ENCODE measurements at places on chromosomes 12 and 14.
A peak's percentile ranks its signal among the peaks of the same experiment; 100 is the strongest.

GRCh38 chr14:93906341-93907329, 20.5 kb upstream of the FAM181A start:
- DNase-seq, result peak; percentile 60

GRCh38 chr12:29731591-29731990, 52.2 kb downstream of the TMTC1 start:
- DNase-seq, result no peak

DNA sequence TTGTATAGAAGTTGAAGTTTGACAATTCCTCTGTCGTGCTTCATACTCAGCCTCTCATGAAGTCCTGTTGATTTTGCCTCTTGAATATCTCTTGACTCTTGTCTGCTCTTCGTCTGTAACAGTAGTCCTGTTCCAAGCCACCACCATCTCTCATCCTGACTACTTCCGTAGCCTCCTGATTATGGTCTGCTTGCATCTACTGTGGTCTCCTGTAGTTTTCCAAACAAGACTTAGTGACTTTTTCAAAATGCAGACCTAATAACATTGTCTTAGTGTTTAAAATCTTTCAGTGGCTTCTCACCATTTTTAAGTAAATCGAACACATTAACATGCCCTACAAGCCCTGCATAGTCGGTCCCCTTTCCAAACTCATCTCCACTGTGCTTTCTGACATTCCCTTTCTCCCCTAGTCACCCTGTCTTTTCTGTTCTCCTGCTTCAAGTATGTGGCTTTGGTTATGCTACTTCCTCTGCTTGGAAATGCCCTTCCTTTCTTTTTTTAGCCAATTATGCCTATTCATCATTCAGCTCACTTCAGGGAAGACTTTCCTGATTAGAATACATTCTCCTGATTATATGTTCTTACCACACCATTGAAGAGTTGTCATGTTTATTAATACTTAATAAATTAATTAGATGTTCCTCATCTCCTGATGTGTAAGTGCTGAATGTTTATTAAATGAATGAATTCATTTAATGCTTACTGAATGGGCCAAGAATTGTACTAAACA, 2.0 kb downstream of the SCYL2 start:
- no peak for DNase-seq

GRCh38 chr12:44285321-44285960, 449.6 kb downstream of the TMEM117 start:
- DNase-seq, result no peak

DNA sequence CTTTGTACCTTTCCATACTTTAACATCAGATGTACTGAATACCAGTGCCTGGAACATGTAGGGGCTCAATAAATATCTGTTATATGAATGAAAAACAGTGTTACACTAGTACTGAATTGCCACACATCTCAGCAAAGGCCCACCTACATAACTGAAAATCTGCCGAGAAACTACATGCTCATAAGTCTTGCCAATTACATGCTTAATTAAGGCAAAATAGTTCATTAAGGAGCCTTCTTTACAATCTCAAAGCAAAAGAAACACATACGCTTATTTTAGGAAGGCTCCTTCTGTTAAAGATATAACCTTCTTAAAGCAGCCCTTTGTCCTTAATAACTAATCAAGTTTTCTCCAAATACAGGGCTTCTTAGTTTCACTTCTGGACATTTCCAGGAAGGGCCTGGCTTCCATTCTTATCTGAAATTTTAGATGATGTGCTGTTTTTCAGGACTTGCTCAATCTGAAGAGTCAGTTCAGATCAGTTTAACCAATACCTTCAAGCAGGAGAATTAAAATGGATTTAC, 11.5 kb downstream of the LIMA1 start:
- peak; percentile 36 for DNase-seq

DNA sequence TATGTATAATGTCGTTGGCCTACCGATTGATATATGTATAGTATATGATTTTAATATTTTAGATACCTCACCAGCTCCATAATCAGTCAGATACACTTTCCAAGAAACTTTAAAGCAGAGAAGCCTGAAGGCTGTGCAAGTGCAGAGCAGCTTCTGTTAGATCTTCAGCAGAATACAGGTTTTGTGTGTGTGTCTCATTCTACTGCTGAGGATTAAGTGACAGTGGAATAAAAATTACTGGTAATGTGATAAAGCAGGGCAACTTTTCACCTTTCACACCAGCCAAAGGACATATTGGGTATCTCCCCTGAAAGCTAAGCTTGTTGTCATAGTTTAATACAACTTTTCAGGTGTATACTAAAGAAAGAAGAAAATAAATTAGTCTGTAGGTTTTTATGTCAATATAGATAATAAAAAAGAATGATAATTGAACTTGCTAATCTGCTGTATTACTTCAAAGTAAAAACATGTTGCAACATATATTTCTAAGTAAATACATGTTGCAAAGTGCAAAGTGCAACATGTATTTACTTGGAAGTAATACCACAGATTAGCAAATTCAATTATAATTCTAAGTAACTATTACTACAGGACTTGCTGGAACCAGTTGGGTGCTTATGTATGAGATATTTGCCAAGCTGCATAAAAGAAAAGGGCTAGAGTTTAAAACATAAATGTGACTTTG, 128.3 kb downstream of the SLC16A7 start:
- DNase-seq, result no peak

- no peak for DNase-seq
Observed at GRCh38 chr12:128867466-128867865, 14.2 kb downstream of the GLT1D1 start.

- no peak for DNase-seq
Observed at GRCh38 chr14:61872452-61872851, 110.2 kb downstream of the SNAPC1 start.

GRCh38 chr14:104361921-104362681, 217.5 kb upstream of the C14orf180 start:
- no peak for DNase-seq

DNA sequence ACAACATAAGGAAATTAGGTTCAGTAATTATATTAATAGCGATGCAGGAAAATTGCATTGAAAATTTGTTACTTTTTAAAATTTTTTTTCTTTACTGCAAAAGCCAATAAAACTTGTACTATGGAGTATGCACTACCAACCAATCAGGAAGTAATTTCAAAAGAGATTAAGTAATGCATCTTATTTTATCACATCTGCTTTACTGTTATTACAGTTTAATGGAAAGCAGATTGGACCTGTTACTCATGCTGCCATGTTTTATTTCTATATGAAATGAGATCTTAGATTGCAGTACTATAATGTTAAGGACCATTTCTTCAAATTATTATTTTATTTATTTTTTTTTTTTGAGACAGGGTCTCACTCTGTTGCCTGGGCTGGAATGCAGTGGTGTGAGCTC, 1.7 kb upstream of the STRN3 start:
- DNase-seq, result no peak

- no peak for DNase-seq
Observed at GRCh38 chr14:105026802-105027563, 6.1 kb upstream of the CDCA4 start.

- DNase-seq, result no peak
Observed at GRCh38 chr14:42804141-42804540, 1197.5 kb downstream of the LRFN5 start.

- no peak for DNase-seq
Observed at GRCh38 chr12:109162551-109162950, 46.2 kb downstream of the ACACB start.

DNA sequence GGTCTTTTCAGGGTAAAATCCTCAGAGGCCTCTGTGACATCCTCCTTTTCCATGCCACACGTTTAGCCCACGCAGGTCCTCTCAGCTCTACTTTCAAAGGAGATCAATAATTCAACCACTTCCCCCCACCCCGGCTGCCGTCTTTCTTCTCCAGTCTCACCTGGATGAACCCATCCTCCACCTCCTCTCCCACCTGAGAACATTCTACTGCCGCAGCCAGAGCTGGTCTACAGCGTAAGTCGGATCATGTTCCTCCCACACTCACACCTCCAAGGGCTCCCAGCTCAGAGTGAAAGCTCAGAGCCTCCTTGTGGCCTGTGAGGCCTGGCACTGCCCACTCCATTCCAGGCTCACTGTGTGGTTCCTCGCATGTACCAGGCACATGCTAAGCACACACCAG, 246.6 kb downstream of the CHST11 start:
- no peak for DNase-seq

GRCh38 chr12:124653169-124653931, 85.9 kb upstream of the NCOR2 start:
- peak; percentile 42 for DNase-seq

- DNase-seq, result no peak
Observed at GRCh38 chr14:65101631-65102440, 481 bp downstream of the MAX start.

DNA sequence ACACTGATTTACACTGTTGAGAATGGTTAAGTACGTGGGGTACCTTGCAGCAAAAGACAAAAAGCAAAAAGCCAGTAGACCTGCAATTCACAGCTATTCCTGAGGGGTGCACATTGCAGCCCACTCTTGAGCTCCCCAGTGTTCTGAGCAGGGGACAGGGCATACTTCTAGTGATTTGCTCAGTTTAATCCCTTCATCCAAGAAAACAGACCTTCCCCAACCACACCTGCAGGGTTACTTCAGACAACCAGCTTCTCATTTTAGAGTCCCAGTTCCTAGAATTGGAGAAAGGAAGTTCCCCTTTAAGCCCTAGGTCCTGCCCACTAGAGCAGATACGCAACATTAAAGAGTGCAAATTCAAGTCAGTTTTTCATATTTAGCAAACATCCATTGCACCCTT, 3.6 kb upstream of the WSB2 start:
- DNase-seq, result peak; percentile 41

- DNase-seq, result no peak
Observed at GRCh38 chr12:62129291-62129690, 130.9 kb upstream of the USP15 start.

DNA sequence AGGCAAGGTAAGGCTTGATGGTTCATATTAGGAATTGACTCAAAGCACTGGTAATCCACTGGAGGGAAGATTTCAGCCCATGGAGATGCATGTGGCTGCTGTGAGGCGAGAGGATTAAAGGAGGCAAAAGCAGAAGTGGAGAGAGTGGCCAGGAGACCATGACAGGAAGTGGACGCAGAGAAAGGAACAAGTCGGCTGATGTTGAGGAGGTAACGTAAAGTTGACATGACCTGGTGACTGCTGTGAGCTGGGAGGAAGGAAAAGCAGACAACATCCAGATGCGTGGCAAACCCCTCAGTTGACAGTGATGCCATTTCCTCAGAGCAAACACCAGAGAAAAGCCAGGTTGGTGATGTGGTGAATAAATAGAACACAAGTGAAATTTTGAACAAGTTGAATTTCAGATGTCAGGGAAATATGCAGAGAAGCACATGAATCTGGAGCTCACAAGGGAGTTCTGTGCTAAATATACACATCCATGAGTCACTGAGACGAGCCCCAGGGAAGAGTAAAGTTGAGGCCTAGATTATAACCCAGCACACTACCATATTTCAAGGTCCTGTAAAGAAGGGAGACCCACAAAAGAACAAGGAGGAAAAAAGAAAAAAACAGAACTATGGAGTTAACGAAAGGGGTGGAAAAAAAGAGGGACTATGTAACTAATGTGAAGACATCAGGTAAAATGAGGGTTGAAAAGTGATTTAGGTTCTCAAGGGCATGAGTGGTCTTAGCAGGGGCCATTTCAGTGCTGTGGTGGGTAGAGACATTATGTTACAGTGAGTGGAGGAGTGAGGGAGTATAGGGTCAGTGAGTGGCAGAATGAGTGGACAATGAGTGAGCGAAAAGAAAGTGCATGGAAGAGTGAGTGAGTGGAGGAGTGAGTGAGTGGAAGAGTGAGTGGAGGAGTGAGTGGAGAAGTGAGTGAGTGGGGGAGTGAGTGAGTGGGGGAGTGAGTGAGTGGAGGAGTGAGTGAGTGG, 61.6 kb upstream of the GZMB start:
- no peak for DNase-seq

DNA sequence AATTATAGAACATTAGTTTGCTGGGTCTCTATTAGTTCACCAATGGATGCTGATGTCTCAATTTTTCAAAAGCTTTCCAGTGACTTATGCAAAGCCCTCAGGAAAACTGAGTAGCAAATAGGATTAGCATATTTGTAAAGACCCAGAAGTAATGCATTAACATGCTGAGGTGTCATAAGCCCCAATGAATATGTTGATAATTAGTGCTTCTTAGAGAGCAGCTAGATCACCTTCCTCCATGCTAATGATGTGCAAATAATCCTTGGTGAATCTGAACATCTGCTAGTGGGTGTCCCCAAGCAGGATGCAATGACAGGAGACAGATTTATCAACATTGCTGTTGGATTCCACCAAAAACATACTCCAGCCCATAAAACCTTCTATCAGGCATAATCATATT, 19.0 kb downstream of the IFNG start:
- no peak for DNase-seq

- DNase-seq, result no peak
Observed at GRCh38 chr14:61623927-61624326, 71.4 kb upstream of the HIF1A start.

GRCh38 chr12:114165921-114166320, 199.8 kb upstream of the RBM19 start:
- DNase-seq, result no peak

DNA sequence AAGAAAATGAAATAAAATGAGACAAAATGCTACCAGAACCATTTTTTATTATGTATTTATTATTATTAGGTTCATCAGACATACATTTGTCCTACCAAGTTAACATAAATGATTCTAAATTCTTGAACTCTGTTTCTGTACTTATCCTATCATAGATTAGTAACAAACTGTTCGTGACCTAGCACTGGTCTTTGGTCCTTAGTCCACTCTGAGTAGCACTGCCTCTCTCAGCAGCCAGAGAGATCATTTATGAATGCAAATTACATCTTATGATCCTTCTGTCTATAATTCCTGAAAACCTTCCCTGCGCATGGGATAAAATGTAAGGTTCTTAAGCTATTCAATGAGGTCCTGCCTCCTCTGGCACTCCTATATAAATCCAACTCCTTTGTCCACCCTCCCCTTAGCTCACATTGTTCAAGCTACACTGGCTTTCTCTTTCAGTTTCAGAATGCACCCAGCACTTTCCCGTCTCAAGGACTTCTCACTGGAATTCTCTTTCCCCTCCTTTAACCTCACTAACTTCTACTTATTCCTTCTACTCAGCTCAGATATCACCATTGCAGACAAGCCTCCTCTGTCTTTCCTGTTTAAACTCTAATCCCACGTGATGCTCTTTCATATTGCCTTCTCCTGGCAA, 17.1 kb downstream of the PDZRN4 start:
- no peak for DNase-seq

- DNase-seq, result no peak
Observed at GRCh38 chr14:75049136-75049535, 2.1 kb downstream of the MLH3 start.

DNA sequence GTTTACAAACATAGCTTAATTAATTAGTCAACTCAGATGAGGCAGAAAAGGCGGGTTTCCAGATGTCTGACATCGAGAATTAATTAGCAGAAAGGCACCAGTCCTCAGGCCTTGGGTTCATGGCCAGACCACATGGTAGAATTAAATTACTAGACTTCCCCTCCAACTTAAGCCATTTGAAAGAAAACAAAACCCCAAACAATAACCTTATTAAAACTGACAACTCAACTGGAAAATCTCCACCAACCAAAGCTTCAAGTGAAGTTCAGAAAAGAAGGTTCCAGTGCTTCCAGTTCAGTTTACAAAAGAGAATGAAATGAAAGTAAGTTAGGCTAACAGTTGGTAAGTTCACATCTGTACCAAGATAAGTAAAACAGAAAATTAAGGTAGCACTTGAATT, 349.5 kb downstream of the GRIN2B start:
- no peak for DNase-seq

GRCh38 chr12:104515899-104516298, 59.2 kb downstream of the CHST11 start:
- no peak for DNase-seq

- DNase-seq, result no peak
Observed at GRCh38 chr12:130195369-130195768, 33.1 kb downstream of the FZD10 start.

- no peak for DNase-seq
Observed at GRCh38 chr12:15038137-15038536, 65.3 kb downstream of the PDE6H start.

Data from K562 (cell line).